Stimulated activated CD4-positive, alpha-beta T cell treated with anti-CD3 and anti-CD28 coated beads, Interleukin-4, amount 100 ng/mL, for 4 hours (primary cell): ENCODE measurements at places on chromosomes 2 and 18.

DNA sequence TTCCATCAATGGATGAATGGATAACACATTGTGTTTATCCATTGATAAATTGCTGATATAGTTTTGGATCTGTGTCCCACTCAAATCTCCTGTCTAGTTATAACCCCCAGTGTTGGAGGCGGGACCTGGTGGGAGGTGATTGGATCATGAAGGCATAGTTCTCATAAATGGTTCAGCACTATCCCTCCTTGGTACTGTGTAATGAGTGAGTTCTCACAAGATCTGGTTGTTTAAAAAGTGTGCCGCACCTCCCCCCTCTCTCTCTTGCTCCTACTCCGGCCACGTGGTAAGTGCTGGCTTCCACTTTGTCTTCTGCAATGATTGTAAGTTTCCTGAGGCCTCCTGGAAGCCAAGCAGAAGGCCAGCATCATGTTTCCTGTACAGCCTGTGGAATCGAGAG lies 23.9 kb upstream of the SPATA3 start:
- no peak for DNase-seq

GRCh38 chr2:186503827-186504606 lies 18.0 kb downstream of the ZC3H15 start:
- DNase-seq = no peak

DNA sequence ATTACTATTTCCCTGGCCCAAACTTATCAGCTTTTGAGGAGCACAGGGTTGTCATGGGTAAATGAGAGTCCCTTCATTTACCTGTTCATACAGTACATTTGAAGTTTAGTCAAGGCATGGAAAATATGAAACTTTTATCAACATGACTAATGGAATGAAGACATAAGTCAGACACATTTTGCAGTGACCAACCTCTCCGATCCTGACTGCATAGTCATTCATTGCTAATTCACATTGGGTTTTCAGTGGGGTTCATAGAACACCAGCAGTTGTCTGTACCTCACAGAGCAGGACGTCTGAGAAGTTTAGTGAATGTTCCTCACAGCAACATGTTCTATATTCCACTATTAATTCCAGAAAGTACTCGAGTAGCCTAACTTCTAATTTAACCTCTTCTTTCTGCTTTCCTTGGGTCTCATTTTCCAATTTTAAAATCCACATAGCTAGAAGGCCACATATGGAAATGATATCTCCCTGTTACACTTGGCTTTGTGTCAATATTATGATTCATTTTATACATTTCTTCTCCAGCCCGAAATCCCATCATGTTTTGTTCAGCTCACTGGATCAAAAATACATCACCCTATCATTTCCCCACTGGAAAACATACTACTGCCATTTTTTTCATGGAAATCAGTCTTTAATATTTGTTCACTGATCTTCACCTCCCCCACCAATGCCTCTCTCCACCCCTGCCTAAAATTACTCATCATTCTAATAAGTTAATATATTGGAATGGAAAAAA lies 65.9 kb downstream of the CDH20 start:
- DNase-seq = no peak

- DNase-seq = no peak
Measured at GRCh38 chr18:67001052-67001451, 397.2 kb upstream of the CDH19 start.

GRCh38 chr2:145692971-145693478 lies 1173.1 kb upstream of the ZEB2 start:
- DNase-seq = no peak

GRCh38 chr2:139949242-139949972 lies 1169.2 kb upstream of the NXPH2 start:
- no peak for DNase-seq

- DNase-seq = no peak
Measured at GRCh38 chr2:30514134-30514847, 67.2 kb downstream of the LCLAT1 start.

GRCh38 chr18:51191128-51191717 lies 6.3 kb downstream of the MEX3C start:
- DNase-seq = no peak
